IMR-90 (cell line): ENCODE measurements at places on chromosomes 6 and 20. TPM values are rescaled to one million over a fixed set of nuclear protein-coding genes. Genes with fewer than 3 reads are reported as not detected.

DNA sequence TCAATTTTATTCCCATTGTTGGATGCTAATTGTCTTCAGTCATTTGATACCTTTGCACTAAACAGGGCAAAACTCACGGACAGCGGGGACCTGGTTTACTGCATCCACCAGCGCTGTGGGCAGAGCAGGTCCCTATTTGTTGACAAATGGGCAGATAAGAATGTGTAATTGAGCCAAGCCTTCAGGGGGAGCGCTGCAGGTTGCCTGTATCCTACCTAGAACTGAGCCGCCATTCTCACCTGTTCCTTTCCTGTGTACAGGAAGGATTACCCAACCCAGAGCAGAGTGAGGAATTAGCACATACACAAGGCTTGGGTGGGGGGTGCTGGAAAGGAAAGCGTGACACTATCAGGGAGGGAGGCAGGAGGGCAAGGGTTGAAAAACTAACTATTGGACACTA is 89.1 kb upstream of the FOXA2 start:
- no peak for DNase-seq

DNA sequence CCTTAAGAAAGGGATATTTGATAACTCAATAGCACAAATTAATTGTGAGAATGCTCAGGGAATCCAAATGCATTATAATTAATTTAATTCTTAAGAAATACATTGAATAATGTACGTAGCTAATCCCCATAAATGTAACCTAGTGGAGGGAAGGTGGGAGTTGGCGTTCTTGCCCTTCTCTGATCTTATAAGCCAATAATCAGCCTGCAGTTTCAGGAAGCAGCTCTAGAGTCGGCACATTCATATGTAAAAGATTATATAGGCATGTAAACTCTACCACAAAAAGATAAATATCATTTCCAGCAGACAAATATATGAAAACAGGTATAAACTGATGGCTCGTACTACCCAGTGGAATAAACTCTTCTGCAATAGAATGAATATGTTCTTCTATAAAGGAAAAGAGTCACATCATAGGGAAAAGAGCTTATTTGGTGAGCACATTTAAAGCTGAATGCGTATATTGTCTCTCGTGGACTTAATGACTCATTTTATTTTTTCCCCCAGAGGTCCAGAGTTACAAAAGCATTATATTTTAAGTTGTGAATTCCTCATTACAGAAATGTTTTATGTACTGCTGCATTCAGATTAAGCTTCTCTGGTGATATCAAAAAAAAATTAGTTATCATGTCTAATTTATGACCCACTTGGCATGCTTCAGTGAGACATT is 112.2 kb downstream of the TFAP2A start:
- DNase-seq = no peak

DDO gene
- 0.18 and 0.28 TPM in 2 replicates for total RNA-seq

GLP1R gene
- total RNA-seq = not detected in 2 replicates
